Glutamatergic neuron (in vitro differentiated cells): ENCODE measurements at places on chromosomes 1 and 21. TPM values are rescaled to one million over a fixed set of nuclear protein-coding genes. Genes with fewer than 3 reads are reported as not detected.

Gene IFI44L
- total RNA-seq: not detected

DNA sequence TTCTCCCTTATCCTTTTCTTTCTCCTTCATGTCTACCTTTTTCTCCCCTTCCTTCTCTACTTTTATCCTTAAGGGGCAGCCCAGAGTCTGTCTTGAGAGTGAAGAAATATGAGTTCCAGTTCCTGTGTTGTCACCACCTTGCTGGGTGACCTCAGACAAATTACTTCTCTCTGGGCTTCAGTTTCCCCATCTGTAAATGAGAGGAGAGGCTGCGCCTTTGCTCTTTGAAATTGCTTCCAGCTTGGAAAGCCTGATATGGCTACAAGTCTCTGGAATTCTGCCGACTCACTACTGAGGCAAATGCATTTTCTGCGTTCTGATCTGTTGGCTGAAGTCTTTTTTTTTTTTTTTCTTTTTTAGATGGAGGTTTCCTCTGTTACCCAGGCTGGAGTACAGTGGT lies 119.2 kb downstream of the SYF2 start:
- H3K27me3 ChIP-seq: peaks cover 8% of the 10 kb centered on the region
- peaks cover 8% of the 10 kb centered on the region for H3K36me3 ChIP-seq
- peaks cover 10% of the 10 kb centered on the region for H3K4me1 ChIP-seq
- no peak for DNase-seq
- H3K27ac ChIP-seq: no peak overlapping the region

Gene OR2L5
- 0.22 TPM for total RNA-seq

- no peak for DNase-seq
- H3K4me3 ChIP-seq: no peak overlapping the region
- no peak overlapping the region for H3K27ac ChIP-seq
- peaks cover 7% of the 10 kb centered on the region for H3K36me3 ChIP-seq
These were observed 310.5 kb downstream of the PTGER3 start for GRCh38 chr1:70737125-70737524.

- H3K4me3 ChIP-seq: peak overlapping the region; percentile 22
- H3K4me1 ChIP-seq: peaks cover 15% of the 10 kb centered on the region
- no peak overlapping the region for H3K27ac ChIP-seq
- peaks cover 32% of the 10 kb centered on the region for H3K27me3 ChIP-seq
- no peaks in the 10 kb centered on the region for H3K36me3 ChIP-seq
These were observed 1.7 kb downstream of the TSPEAR start for GRCh38 chr21:44709426-44710293.

Gene DISC1
- 9.1 TPM for total RNA-seq

Gene TBX15
- total RNA-seq: 0.69 TPM

- peaks cover 18% of the 10 kb centered on the region for H3K4me1 ChIP-seq
- no peaks in the 10 kb centered on the region for H3K36me3 ChIP-seq
- peak; percentile 89 for DNase-seq
- peak overlapping the region; percentile 34 for H3K4me3 ChIP-seq
These were observed 6.6 kb downstream of the LIN28A start for GRCh38 chr1:26417111-26417759.

Gene HFM1
- 10.2 TPM for total RNA-seq

GRCh38 chr1:1210726-1211540 lies 3.0 kb downstream of the TNFRSF4 start:
- peak; percentile 17 for DNase-seq
- H3K4me3 ChIP-seq: no peak overlapping the region
- H3K4me1 ChIP-seq: peaks cover 10% of the 10 kb centered on the region
- H3K36me3 ChIP-seq: no peaks in the 10 kb centered on the region

GRCh38 chr1:55314740-55315139 lies 99.6 kb upstream of the USP24 start:
- no peaks in the 10 kb centered on the region for H3K36me3 ChIP-seq
- no peaks in the 10 kb centered on the region for H3K4me1 ChIP-seq
- no peak overlapping the region for H3K27ac ChIP-seq
- no peak for DNase-seq
- H3K27me3 ChIP-seq: peaks cover 3% of the 10 kb centered on the region

Gene FCGR3B
- total RNA-seq: not detected

DNA sequence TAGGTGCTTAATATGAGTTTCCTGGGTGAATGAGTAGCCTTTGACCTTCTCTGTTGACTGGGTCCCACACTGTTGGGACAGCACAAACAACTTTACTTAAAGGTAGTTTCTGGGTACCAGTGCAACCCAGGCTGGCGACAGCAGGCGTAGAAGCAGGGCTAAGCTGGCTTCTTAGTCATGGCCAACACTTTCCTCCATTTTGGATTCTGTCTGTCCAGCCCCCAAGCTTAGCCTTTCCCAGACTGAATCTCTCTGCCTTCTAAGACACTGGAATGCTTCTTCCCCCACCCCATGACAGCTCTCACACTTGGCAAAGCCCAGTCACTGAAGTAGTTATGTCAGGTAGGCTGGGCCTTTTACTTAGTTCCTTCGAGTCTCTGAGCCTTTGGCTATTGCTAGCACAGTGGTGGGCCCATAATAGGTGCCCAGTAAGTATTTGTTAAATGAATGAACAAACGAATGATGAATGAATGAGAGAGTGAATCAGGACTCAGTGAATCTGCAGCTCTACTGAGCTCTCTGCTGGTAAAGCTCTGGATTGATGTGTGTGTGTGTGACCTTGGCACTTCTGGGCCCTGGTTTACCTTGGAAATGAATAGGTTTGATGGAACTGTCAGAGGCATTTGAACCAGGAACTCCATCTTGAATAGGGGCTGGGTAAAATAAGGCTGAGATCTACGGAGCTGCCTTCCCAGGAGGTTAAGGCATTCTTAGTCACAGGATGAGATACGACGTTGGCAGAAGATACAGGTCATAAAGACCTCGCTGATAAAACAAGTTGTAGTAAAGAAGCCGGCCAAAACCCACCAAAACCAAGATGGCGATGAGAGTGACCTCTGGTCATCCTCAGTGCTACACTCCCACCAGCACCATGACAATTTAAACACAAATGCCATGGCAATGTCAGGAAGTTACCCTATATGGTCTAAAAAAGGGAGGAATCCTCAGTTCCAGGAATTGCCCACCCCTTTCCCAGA lies 37.4 kb upstream of the ID3 start:
- H3K27ac ChIP-seq: no peak overlapping the region
- H3K27me3 ChIP-seq: no peaks in the 10 kb centered on the region
- no peak overlapping the region for H3K4me3 ChIP-seq
- no peak for DNase-seq
- H3K36me3 ChIP-seq: no peaks in the 10 kb centered on the region

DNA sequence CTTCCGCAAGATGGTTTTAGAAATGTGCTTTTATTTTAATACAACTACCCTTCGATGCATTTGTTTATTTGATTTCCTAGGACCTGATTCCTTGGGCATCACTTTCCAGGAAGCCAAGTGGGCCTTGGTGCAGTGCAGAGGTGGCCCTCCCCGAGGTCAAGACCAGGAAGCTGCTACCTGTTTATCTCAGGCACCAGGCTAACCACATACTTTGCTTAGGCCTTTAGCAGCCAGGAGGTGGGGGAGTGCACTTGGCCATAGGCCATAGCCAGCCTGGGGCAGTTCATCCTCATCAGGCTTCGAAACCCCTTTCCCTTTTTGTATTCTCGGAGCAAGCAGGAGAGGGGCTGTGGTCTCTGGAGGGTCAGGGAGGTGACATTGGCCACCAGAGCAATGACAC lies 45.4 kb downstream of the SMYD2 start:
- DNase-seq: no peak
- no peaks in the 10 kb centered on the region for H3K36me3 ChIP-seq
- no peaks in the 10 kb centered on the region for H3K27me3 ChIP-seq
- no peak overlapping the region for H3K4me3 ChIP-seq

- H3K4me1 ChIP-seq: no peaks in the 10 kb centered on the region
- DNase-seq: no peak
- H3K27ac ChIP-seq: no peak overlapping the region
- no peaks in the 10 kb centered on the region for H3K36me3 ChIP-seq
These were observed 167.5 kb upstream of the CAMK1G start for GRCh38 chr1:209416039-209416438.

- H3K36me3 ChIP-seq: peaks cover 10% of the 10 kb centered on the region
- H3K27ac ChIP-seq: no peak overlapping the region
- no peaks in the 10 kb centered on the region for H3K4me1 ChIP-seq
- H3K27me3 ChIP-seq: no peaks in the 10 kb centered on the region
These were observed 197.3 kb upstream of the COA6 start for GRCh38 chr1:234176000-234176399.

DNA sequence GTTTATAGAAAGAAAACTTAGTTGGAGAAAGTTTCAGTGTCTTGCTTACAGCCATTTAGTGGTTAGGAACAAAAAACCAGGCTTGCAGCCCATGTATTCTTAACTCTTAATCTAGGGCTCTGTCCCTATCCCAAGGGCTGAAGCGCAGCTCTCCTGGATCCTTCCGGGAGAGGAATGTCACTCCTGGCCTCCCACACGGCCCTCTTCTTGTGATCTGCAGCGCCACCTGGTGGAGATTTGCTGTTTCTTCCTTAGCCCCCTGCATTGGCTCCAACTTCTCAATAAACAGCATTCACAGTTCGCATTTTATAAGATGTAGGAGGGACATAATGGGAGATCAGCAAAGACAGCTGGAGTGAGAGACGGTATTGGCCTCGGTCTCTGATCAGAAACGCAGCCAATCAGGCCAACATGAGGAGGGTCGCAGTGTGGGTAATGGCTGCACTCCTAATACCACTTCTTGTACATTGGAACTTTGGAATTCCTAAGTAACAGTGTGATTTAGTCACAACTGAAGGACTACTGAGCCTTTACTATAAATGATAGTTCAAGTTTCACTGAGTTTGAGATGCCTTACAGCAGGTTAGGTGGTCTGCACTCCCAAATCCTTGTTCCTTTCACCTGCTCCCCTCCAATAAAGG lies 283.4 kb downstream of the ASTN1 start:
- peaks cover 2% of the 10 kb centered on the region for H3K27me3 ChIP-seq
- no peaks in the 10 kb centered on the region for H3K4me1 ChIP-seq
- DNase-seq: peak; percentile 85
- no peaks in the 10 kb centered on the region for H3K36me3 ChIP-seq
- H3K27ac ChIP-seq: no peak overlapping the region
- no peak overlapping the region for H3K4me3 ChIP-seq

DNA sequence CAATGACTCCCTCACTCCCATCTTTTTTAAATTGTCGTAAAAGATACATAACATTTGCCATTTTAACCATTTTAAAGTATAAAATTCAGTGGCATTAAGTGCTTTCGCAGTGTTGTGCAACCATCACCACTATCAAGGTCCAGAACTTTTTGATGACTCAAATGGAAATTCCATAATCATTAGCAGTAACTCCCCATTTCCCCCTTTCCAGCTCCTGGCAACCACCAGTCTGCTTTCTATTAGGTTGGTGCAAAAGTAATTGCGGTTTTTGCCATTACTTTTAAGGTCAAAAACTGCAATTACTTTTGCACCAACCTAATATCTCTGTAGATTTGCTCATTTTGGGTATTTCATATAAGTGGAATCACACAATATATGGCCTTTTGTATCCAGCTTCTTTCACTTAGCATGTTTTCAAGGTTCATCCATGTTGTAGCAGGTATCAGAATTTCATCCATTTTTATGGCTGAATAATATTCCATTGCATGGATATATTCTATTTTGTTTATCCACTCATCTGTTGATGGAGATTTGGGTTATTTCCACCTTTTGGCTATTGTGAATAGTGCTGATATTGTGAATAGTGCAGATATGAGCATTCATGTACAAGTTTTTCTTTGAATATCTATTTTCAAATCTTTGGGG lies 159.7 kb downstream of the HIVEP3 start:
- peaks cover 3% of the 10 kb centered on the region for H3K27me3 ChIP-seq
- no peak overlapping the region for H3K4me3 ChIP-seq
- H3K27ac ChIP-seq: no peak overlapping the region

DNA sequence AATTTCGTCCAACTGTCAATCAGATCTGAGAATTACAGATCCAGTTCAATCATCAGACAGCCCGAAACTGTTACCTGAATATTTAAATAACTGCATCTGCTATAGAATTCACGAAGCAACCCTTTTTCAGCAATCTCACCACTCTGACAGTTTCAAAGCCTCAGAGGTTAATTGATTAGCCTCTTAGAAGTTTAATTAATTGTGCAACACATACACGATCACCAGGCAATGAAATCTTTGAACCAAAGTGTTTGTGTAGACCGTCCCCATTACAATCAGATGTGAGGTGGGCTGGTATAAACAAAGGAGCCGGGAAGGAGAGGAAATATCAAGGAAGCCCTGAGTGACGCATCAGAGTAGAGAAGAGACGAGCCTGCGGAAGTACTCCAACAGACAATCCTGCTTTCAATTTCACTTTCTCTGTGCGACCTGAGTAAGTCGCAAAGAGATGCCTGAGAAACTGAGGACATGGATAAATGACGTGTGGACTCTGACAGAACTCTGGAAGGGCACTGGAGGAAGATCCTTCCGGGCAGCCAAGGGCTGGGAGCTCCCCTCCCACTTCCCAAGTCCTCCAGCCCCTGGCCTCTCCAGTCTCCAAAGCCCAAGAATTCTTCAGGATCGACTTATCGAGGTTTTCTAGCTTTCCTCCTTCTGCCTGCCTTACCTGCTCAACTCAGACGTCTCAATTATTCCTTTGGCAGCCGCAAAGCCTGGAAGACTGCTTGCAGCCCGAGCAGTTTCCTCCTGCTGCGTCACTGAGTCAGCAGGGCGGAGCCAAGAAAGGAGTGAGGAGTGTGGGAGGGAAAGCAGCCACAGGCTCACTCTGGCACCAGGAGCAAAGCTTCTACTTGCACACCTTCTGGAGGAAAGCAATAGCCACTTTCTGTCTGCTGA lies at the start of gene RNASEL:
Gene RNASEL (minus strand): TSS at position 757 of the 897 bp plus-strand sequence. CDS start 2,450 bp downstream, outside the sequence.
- H3K36me3 ChIP-seq: no peaks in the 10 kb centered on the region
- peak within 1 kb of the TSS; percentile 86 for H3K4me3 ChIP-seq
- H3K4me1 ChIP-seq: peaks cover 4% of the 10 kb centered on the region
- peak within 1 kb of the TSS; percentile 26 for H3K27ac ChIP-seq
- DNase-seq: no peak

- H3K4me1 ChIP-seq: peaks cover 49% of the 10 kb centered on the region
- peaks cover 10% of the 10 kb centered on the region for H3K27me3 ChIP-seq
- no peak for DNase-seq
- H3K36me3 ChIP-seq: no peaks in the 10 kb centered on the region
- H3K27ac ChIP-seq: peak overlapping the region; percentile 33
- no peak overlapping the region for H3K4me3 ChIP-seq
These were observed 31.5 kb upstream of the VASH2 start for GRCh38 chr1:212918824-212919223.

DNA sequence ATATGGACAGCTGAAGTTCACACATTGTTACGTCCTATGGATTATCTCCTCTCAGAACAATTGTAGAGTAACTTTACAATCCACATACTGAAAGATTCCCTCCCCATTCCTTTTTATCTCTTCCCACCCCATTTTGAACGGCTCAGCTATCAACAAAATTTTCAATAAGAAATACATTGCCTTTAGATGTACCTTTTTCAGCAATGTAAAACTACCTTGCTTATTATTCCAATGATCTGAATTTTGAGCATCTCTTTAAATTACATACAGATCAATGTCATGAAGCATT lies 503.7 kb downstream of the SMYD3 start:
- H3K27ac ChIP-seq: no peak overlapping the region
- peaks cover 2% of the 10 kb centered on the region for H3K27me3 ChIP-seq
- H3K36me3 ChIP-seq: no peaks in the 10 kb centered on the region
- peaks cover 16% of the 10 kb centered on the region for H3K4me1 ChIP-seq

GRCh38 chr1:154879038-154879421 lies 8.9 kb upstream of the KCNN3 start:
- H3K4me1 ChIP-seq: no peaks in the 10 kb centered on the region
- H3K4me3 ChIP-seq: no peak overlapping the region
- DNase-seq: no peak
- H3K36me3 ChIP-seq: no peaks in the 10 kb centered on the region
- peaks cover 2% of the 10 kb centered on the region for H3K27me3 ChIP-seq

- no peak overlapping the region for H3K4me3 ChIP-seq
- DNase-seq: no peak
- H3K27me3 ChIP-seq: no peaks in the 10 kb centered on the region
These were observed 241.7 kb upstream of the NEGR1 start for GRCh38 chr1:72524021-72524420.

GRCh38 chr21:45032977-45033710 lies 41.2 kb upstream of the ADARB1 start:
- H3K4me3 ChIP-seq: no peak overlapping the region
- no peaks in the 10 kb centered on the region for H3K27me3 ChIP-seq
- no peak for DNase-seq
- peaks cover 18% of the 10 kb centered on the region for H3K4me1 ChIP-seq
- H3K36me3 ChIP-seq: peaks cover 15% of the 10 kb centered on the region
